ENCODE measurements at places on chromosomes 5 and 9. TPM values are rescaled to one million over a fixed set of nuclear protein-coding genes. Genes with fewer than 3 reads are reported as not detected.

Gene UBAC1
- 39.2 TPM for total RNA-seq

Gene SLC34A3
- 0.07 TPM for total RNA-seq

Gene PCDHGB7
- total RNA-seq: 0.07 TPM

Gene GABRA6
- not detected for total RNA-seq

Gene GHR
- not detected for total RNA-seq

Gene FOXD4L5
- total RNA-seq: 0.10 TPM

Gene TBC1D13
- total RNA-seq: 20.6 TPM

Gene SLC6A19
- not detected for total RNA-seq

Gene INSYN2B
- total RNA-seq: 0.64 TPM

Gene CDK5RAP2
- 32.2 TPM for total RNA-seq

Gene SPARC
- total RNA-seq: 17.7 TPM

Gene AK8
- 0.89 TPM for total RNA-seq

Gene VAV2
- 48.7 TPM for total RNA-seq

Gene COL23A1
- total RNA-seq: not detected

Gene PPP3R2
- total RNA-seq: not detected

Gene OR1L4
- not detected for total RNA-seq

Gene ROR2
- 1.9 TPM for total RNA-seq

Gene IL3
- not detected for total RNA-seq

Gene PCDHB16
- 0.05 TPM for total RNA-seq

Gene HIGD2A
- total RNA-seq: 236 TPM

Gene SREK1IP1
- 9.8 TPM for total RNA-seq

Gene ZBED3
- total RNA-seq: 4.5 TPM

Gene CNTLN
- 6.3 TPM for total RNA-seq

Gene SNCB
- 0.91 TPM for total RNA-seq

Gene PCDHA10
- total RNA-seq: 0.06 TPM

Gene TRMT10B
- 6.8 TPM for total RNA-seq

Gene PCDHGB1
- total RNA-seq: 2.1 TPM

Gene PCDHB7
- total RNA-seq: not detected

Gene ADAMTS16
- 1.8 TPM for total RNA-seq

Gene KCNV2
- total RNA-seq: not detected

Gene DNAJB5
- 3.7 TPM for total RNA-seq

Gene NR5A1
- 0.05 TPM for total RNA-seq

Gene BRD8
- total RNA-seq: 59.3 TPM

Gene CCL27
- not detected for total RNA-seq

Gene NEUROG1
- total RNA-seq: not detected

Gene STX17
- total RNA-seq: 9.5 TPM

Gene FBP1
- total RNA-seq: not detected

Gene HSPB3
- not detected for total RNA-seq

Gene GDA
- 0.84 TPM for total RNA-seq

Gene C5
- total RNA-seq: 14.2 TPM

Gene PCDHGC4
- not detected for total RNA-seq

Gene GRM6
- total RNA-seq: not detected

Gene PIP5K1B
- not detected for total RNA-seq

Gene GFM2
- total RNA-seq: 30.3 TPM

Gene ZNF300
- 3.0 TPM for total RNA-seq

Gene GABRG2
- total RNA-seq: not detected

Gene PDE6A
- 0.15 TPM for total RNA-seq

Gene CDHR2
- total RNA-seq: 0.08 TPM

Gene LCP2
- total RNA-seq: not detected

Gene CDKN2B
- total RNA-seq: not detected

Gene SLC45A2
- total RNA-seq: not detected

Gene DBH
- not detected for total RNA-seq

Gene FGF10
- not detected for total RNA-seq

Gene ACSL6
- total RNA-seq: not detected

Gene SPATA24
- 5.4 TPM for total RNA-seq

Gene STK10
- total RNA-seq: 23.4 TPM

Gene SPOCK1
- 24.2 TPM for total RNA-seq

Gene UBLCP1
- total RNA-seq: 33.8 TPM

Gene FGF18
- 0.44 TPM for total RNA-seq
